Thyroid gland (tissue), 4 donors: ENCODE measurements at places on chromosomes 3 and 15. TPM values are rescaled to one million over a fixed set of nuclear protein-coding genes. Genes with fewer than 3 reads are reported as not detected.

TBCCD1 gene
- 20.8 TPM for total RNA-seq

DNA sequence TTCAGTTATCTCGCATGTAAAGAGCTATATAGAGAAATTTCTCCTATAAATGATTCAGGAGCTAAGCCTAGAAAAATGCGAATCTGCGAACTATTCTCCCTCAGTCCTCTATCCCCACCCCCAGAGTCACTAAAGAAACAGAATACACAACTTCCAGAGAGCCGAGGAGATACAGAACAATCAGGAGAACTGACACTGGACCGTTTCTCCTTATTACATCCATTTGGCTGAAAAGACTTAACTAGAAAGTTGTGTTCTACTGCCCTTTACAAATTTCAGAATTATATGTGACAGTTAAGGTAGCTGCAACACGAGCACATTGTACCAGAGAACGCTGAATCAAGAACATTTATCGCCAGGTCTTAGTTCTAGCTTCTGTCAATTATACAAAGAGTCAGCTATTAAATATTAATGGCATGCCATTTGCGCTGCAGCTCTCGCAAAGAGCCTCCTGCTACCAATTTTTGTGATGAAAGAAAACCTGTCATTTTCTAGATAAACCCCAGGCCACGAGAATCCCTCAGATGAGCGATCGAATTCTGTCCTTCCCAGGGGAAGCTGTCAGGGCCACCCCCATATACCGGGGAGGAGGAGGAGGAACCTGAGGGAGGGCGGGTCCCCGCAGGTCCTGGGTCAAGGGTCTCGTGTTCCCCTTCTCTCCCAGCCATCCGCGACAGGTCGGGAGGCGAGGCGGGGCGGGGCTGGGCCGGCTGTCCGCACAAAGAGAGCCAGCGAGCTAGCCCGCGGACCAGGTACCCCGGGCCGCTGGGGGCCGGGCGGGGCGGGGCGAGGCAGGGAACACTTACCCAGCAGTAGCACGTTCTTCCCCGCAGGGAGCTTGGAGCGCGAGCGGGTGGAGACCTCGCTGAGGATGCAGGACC is 878 bp downstream of the DYNC1LI1 start:
- peak; percentile 81 for DNase-seq

GRCh38 chr15:54150255-54150654 is 172.0 kb downstream of the UNC13C start:
- DNase-seq, result no peak

- peak; percentile 37 for DNase-seq
These were observed 37.2 kb downstream of the IDH2 start for GRCh38 chr15:90064911-90065681.

- DNase-seq, result no peak
These were observed 239.3 kb upstream of the ZNF717 start for GRCh38 chr3:76024640-76025039.

GRCh38 chr15:70433586-70434324 is 329.6 kb downstream of the UACA start:
- DNase-seq, result no peak

GRCh38 chr3:40387895-40388254 is 891 bp downstream of the ENTPD3 start:
- peak; percentile 3 for DNase-seq
